Stimulated activated CD4-positive, alpha-beta T cell treated with anti-CD3 and anti-CD28 coated beads, Interleukin-15, amount 100 ng/mL, for 48 hours (primary cell): ENCODE measurements at places on chromosomes 1 and 21.

GRCh38 chr21:16330908-16331268, 601.1 kb downstream of the USP25 start:
- no peak for DNase-seq

GRCh38 chr1:203166192-203166940, 9.3 kb downstream of the MYBPH start:
- no peak for DNase-seq

DNA sequence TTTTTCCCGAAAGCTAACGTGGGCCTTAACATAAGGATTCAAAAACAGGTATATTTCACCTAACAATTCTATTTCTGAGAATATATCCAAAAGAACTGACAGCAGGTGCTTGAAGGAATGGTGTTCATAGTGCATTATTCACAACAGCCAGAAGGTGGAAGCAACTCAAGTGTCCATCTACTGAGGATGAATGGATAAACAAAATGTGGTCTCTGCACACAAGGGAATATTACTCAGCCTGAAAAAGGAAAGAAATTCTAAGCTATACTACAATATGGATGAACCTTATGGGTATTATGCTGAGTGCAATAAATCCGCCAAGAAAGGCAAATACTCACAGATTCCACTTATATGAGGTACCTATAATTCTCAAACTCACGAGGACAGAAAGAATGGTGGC, 6.1 kb upstream of the RIPPLY3 start:
- no peak for DNase-seq

DNA sequence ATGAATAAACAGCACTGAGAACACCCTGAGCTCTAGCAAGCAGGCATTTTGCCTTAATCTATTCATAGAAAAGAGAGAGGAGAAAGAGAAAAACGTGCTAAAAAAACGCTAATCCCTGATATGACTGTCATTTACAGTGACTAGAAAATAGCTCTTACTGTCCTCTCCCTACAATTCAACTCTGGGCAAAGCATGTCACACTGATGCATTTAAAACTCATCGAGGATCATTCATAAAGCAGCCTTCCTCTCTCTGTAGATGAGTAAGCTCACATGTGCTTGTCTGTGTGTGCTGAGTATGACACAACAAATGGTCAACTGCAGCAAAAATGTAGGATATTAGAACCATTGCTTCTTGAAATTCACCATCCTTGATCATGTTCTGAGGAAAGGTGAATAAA, 109.0 kb downstream of the SGIP1 start:
- no peak for DNase-seq

DNA sequence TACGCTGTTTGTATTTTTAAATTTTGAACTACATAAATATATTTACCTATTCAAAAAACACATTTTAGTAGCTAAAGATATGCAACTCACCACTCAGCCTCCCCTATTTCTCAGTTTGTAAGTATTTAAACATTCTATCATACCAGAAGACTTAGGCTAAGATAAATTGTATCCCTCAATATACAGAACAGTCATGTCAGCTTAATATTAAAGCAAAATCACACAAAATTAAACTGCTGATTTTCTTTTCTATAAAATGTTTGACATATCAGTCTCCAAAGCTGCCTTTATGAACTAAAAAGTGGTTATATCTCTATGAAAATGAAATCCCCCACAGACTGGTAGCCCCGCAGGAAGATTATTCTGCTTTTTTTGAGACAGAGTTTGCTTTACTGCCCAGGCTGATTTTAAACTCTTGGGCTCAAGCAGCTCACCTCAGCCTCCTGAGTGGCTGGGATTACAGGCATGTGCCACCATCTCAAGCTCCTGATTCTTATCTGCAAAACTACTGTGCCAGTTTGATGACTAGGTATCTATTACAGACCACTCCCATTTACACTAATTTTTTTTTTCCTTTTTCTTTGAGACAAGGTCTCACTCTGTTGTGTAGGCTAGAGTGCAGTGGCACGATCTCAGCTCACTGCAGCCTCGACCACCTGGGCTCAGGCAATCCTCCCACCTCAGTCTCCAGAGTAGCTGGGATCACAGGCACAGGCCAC, 37.6 kb downstream of the NRDC start:
- DNase-seq = no peak

- DNase-seq = no peak
These were observed 67.7 kb downstream of the BCAR3 start for GRCh38 chr1:93613898-93614297.

DNA sequence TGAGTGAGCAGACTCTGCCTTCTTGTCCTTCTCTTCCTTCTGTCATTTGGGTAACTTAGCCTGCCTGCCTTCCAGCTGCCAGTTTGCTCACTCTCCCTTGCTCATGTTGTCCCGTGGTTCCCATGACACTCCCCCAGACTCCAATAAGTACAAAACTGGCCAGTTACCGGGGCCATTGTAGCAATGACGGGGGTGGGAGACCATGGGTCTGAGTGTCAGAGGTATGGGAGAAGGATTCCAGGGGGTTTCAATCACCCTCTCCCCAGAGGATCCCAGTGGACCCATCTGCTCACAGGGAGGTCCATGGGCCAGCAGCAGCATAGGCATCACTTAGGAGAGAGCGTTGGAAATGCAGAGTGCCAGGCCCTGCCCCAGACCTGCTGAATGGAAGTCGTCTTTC, 51.3 kb downstream of the CAPN9 start:
- DNase-seq = no peak
